RCC 7860 (cell line): ENCODE measurements at places on chromosomes 12 and 14.

GRCh38 chr12:51409846-51410245 lies 14.8 kb upstream of the SLC4A8 start:
- no peak for DNase-seq

- DNase-seq: peak; percentile 65
Measured at GRCh38 chr14:95547626-95548327, 12.9 kb downstream of the GLRX5 start.

DNA sequence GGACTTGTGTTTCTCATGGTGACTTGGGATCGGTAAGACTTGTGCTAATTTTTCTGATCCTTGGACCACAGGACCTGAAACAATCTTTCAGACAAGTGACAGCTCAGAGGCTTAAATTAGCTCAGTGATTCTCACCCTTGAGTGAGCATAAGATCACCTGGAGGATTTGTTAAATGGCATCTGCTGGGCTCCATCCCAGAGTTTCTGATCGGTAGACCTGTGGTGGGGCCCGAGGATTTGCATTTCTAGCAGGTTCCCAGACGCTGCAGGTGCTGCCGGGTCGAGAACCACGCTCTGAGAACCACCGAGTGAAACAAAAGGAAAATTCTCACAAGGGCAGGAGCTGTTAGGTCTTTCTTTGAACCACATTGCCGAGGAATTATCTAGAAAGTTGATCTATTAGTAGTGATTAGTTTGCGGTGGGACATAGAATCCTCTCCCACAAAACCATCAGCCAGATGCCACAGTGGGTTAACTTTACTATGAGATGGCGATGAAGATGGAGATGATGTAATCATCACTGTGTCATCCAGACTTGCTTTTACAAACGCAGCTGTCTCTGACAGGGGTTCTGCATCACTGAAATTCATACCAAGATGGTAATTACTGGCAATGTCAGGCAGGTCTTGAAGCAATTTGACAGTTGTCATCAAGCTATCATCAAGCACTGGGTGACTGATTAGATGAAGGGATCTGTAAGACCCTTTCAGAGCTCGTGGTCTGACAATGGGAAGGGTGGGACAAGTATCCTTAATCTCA lies 184.0 kb downstream of the AACS start:
- no peak for DNase-seq

DNA sequence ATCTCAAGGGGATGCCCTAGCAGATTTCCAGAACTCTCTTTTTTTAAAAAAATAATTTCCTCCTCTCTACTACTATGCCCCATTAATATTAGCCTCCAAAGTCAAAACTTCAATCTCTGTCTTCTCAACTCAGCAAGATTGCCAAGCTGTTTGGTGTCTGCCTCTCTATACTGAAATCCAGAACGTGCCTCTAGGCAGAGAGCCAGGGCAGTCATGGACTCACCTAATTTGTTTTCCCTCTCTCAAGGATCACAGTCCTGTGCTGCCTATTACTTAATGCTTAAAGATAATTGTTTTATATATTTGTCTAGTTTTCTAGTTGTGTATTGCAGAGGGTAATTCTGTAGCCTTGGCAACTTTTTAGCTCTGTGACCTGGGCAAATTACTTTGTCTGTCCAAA lies 74.7 kb downstream of the E2F7 start:
- DNase-seq: no peak

- no peak for DNase-seq
Measured at GRCh38 chr12:67697443-67697842, 48.9 kb downstream of the DYRK2 start.

- no peak for DNase-seq
Measured at GRCh38 chr12:59624732-59625460, 29.1 kb downstream of the SLC16A7 start.

DNA sequence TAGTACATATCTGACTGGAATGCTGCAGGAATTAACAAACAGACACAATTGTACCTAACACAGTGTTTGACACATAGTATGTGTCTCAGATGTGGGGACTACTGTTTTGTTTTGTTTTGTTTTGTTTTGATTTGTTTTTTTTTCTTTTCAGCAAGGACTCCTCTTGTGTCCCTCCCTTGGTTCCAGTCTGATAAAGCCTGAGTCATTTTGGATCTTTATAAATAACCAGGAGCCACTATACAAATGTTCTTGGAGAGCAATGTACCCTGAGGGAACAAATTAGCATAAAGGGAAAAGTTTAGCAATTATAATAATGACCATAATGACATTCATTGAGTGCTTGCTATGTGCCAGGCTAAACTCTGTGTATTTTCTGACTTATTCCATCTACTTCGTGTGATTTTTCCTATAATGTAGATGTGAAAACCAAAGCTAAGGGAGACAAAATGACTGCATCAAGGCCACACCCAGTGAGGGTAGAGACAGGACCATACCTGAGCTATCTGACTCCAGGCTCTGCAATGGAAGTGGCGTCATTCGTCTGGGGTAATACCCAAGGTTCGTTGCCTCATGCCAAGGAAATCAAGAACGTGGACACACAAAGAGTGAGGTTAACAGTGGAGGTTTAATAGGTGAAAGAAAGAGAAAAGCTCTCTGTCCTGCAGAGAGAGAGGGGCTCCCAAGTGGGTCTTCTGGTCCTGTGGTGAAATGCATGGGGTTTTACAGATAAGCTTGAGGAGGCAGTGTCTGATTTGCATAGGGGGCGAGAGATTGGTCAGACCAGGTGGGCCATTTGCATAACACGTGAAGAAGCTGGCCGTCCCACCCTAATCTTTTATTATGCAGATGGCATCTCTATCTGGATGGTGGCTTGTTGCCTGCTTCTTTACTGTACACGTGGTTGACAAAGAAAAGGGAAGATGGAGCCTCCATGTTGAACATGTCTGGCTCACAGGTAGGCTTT lies 285.5 kb upstream of the SFSWAP start:
- no peak for DNase-seq

- DNase-seq: no peak
Measured at GRCh38 chr12:70853326-70853725, 67.2 kb downstream of the PTPRR start.

DNA sequence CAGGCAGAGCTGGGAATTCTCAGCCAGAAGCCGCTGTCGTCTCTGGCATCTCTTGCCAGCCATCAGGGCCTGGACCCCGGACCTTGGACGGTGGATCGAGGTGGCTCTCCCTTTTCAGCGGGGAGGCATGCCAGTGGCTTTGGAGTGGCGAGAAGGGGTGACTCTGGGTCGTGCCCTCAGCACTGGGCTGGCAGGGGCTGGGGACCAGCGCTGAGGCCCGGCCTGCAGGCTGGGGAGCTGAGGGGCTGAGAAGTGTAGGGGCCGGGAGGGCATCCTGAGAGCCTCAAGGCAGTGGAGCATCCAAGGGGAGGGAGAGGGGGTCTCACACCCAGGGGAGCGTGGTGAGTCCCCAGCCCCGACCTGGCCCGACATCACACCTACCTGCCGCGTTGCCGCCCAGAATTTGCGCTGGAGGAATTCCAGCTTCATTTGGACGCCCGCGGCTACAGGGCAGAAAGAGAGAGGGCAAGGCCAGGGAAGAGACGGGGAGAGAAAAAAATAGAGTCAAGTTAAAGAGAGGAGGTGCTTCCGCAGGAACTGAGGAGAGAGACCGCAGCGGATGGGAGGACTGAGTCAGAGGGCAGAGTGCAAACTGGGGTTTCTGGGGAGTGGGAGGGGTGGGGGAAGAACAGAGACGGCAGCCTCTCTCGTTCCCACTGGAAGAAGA lies 9.0 kb upstream of the LRTM2 start:
- DNase-seq: peak; percentile 4

- no peak for DNase-seq
Measured at GRCh38 chr12:47207829-47208248, 128.1 kb upstream of the AMIGO2 start.

DNA sequence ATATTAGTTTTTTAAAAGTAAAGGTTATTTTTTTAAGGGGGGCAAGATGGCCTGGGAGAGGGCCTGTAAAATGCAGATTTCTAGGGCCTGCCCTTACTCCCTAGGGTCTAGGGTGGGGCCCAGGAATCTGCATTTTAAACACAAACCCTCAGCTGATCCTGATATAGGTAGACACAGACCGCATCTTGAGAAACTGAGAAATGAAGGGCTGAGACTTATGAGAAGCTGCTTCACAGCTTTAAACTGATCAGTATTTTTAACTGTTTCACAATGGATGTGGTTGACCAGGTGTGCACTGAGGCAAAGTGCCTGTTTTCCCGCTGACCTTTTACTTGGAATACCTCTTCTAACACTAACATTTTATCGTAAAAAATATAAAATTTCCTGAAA lies 84.0 kb downstream of the CCDC88C start:
- DNase-seq: no peak

DNA sequence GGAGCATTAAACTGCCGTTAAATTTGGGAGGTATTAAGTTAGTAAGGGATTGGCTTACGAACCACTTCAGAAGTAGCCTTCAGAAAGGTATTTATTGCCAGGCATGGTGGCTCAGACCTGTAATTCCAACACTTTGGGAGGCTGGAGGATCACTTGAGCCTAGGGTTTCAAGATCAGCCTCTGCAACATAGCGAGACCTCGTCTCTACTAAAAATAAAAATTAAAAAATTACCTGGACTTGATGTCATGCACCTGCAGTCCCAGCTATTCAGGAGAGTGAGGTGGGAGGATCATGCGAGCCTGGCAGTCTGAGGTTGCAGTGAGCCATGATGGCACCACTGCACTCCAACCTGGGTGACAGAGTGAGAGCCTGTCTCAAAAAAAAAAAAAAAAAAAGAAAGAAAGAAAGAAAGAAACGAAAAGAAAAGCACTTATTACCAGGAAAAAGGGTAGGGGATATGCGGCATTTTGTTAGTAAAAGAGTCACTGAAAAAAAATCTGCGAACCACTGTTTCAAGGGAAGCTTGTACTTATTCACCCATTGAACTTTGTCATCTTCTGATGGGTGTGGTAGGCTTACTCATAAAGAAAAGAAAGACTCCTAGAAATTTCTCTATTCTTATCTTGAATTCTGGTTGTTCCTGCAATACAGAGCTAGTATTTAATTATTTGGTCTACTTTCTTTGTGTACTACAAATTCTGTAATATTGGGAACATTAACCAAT lies 33.6 kb upstream of the PLEKHA5 start:
- DNase-seq: no peak

- DNase-seq: no peak
Measured at GRCh38 chr12:132397152-132397933, 68.0 kb upstream of the GALNT9 start.

- peak; percentile 55 for DNase-seq
Measured at GRCh38 chr12:121773011-121773777, 20.3 kb downstream of the RHOF start.

- no peak for DNase-seq
Measured at GRCh38 chr14:68384881-68385280, 408.0 kb downstream of the ZFP36L1 start.

DNA sequence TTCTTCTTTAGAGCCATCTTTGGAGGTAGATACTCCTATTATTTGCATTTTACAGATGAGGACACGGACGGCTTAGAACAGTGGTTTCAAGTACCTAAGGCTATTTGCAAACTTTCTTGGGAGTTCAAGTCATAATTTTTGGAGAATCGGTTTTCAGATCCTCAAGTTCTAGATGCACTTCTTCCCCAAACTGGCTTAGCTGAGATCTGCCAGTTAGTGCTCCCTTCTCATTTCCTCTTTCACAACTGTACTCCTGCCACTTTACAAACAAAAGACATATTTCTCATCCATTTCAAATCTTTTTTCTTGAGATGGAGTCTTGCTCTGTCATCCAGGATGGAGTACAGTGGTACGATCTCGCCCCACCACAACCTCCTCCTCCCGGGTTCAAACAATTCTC lies 77.3 kb downstream of the HELB start:
- no peak for DNase-seq

DNA sequence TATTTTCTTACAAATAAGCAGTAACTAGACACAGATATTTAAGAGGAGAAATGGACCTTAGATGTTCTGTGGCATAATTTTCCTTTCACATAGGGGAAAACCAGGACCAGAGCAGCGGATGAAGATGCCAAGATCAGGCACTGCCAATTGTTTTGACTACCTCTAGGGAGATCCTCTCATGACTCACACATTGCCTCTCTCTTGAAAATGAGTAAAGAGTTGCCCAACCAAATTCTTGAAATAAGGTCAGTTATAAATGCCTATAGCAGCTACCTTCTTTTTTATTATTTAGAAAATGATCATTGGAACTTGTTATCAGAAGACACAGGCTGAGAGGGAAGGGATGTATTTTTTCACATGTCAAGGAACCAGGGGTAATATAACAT lies 263.4 kb upstream of the PLEKHG7 start:
- DNase-seq: no peak

DNA sequence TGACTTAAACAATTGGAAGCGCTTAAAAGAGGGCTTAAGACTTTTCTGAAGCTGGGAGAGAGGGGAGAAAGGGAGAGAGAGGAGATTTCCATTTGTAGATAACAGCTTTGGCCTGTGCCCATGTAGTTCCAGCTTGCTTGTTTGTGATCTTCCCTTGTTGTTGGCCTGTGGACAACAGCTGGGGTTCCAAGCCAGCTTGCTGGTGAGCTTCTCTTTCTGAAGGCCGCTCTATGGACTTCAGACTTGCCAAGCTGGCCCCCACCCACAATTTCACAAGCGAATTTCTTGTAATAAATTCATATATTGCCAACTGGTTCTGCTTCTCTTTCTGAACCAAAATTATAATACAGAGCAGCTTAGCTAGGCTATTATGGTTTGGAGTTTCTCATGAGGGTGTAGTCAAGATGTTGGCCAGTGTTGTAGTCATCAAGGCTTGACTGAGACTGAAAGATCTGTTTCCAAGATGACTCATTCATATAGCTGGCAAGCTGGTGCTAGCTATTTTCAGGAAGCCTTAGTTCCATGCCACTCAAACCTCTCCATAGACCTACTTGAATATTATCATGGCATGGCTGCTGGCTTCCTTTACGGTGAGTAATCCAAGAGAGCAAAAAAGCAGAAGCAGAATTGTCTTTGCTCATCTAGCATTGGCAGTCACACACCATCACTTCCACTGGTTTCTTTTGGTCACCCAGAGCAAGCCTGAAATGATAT lies 89.4 kb downstream of the ATP23 start:
- DNase-seq: peak; percentile 61

DNA sequence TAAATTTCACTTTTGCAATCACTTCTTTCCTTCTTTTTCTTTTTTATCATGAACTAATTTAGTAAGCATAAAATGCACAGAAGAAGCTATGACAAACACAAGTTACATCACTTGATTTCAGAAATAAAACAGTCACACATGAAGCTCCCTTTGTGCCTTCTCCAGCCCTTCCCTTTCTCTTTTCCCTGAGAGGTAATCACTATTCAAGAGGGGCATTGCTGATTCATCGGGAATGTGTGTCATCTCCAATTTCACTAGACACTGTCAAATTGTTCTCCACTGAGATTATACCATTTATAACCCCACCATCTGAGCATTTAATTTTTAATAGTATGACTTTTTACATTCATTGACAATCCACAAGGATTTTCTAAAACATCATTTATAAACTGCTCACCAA lies 91.6 kb upstream of the PTPRQ start:
- no peak for DNase-seq

- no peak for DNase-seq
Measured at GRCh38 chr12:121278169-121279070, 18.1 kb downstream of the CAMKK2 start.
